ENCODE measurements at places on chromosomes 7 and 10. TPM values are rescaled to one million over a fixed set of nuclear protein-coding genes. Genes with fewer than 3 reads are reported as not detected.

Gene CREM
- 21.4 TPM for total RNA-seq

Gene WNT8B
- total RNA-seq: not detected

Gene SFTPA1
- total RNA-seq: not detected

Gene CYP3A7
- total RNA-seq: not detected

Gene BTBD16
- not detected for total RNA-seq

Gene SHTN1
- total RNA-seq: 3.1 TPM

Gene CH25H
- 0.29 TPM for total RNA-seq

Gene FEZF1
- total RNA-seq: not detected

Gene NUTM2E
- not detected for total RNA-seq

Gene PILRA
- total RNA-seq: not detected
